ENCODE measurements at places on chromosomes 4 and X. TPM values are rescaled to one million over a fixed set of nuclear protein-coding genes. Genes with fewer than 3 reads are reported as not detected.

The AREG gene
- total RNA-seq, result 0.71 TPM

The MAGEB2 gene
- not detected for total RNA-seq

The WAS gene
- not detected for total RNA-seq

The SYTL4 gene
- total RNA-seq, result 7.1 TPM

The ODAPH gene
- total RNA-seq, result not detected

The FGFR3 gene
- total RNA-seq, result 0.89 TPM
